Peyer's patch (tissue), 4 donors: ENCODE measurements at places on chromosomes 11 and 22. TPM values are rescaled to one million over a fixed set of nuclear protein-coding genes. Genes with fewer than 3 reads are reported as not detected.

HNRNPUL2 gene
- total RNA-seq: 68.8 TPM

TRIM6 gene
- total RNA-seq: 1.0 TPM

SCN4B gene
- 8.3 TPM for total RNA-seq

MACROD1 gene
- 17.1 TPM for total RNA-seq

STARD10 gene
- 187 TPM for total RNA-seq
